A549 treated with Mapracorat at 1 μM for 4 hours (cell line): ENCODE measurements at places on chromosomes 1 and 21. TPM values are rescaled to one million over a fixed set of nuclear protein-coding genes. Genes with fewer than 3 reads are reported as not detected.

Gene LRRC3
- total RNA-seq: 1.5 to 2.3 TPM (median 2.1 TPM) in 5 replicates

Gene CD2
- not detected in 5 replicates for total RNA-seq

Gene LCE2A
- total RNA-seq: not detected in 5 replicates

Gene FMOD
- total RNA-seq: not detected in 5 replicates

Gene SPATA17
- total RNA-seq: 1.4 to 3.2 TPM (median 2.4 TPM) in 5 replicates

Gene CCDC185
- 0.06 TPM in 1 of 5 replicates, not detected in the others for total RNA-seq

Gene SOX13
- 16.4 to 23.1 TPM (median 22.0 TPM) in 5 replicates for total RNA-seq

Gene ERVH48-1
- not detected in 5 replicates for total RNA-seq

Gene SKI
- total RNA-seq: 18.5 to 28.5 TPM (median 25.0 TPM) in 5 replicates

Gene CD1C
- not detected in 5 replicates for total RNA-seq

Gene TFF2
- total RNA-seq: not detected in 5 replicates

Gene S100B
- total RNA-seq: not detected in 5 replicates

Gene PSMB2
- 85.7 to 104 TPM (median 102 TPM) in 5 replicates for total RNA-seq

Gene UBE2U
- total RNA-seq: not detected in 5 replicates

Gene TTC34
- total RNA-seq: 0.01 to 0.07 TPM (median 0.05 TPM) in 5 replicates

Gene DDAH1
- 6.4 to 7.4 TPM (median 7.2 TPM) in 5 replicates for total RNA-seq

Gene DOP1B
- 3.1 to 5.1 TPM (median 3.5 TPM) in 5 replicates for total RNA-seq

Gene A3GALT2
- not detected in 5 replicates for total RNA-seq

Gene TRIM67
- total RNA-seq: 0.12 to 0.19 TPM (median 0.14 TPM) in 5 replicates

Gene SLFNL1
- total RNA-seq: 0.04 TPM in 1 of 5 replicates, not detected in the others

Gene GPR52
- not detected in 5 replicates for total RNA-seq

Gene PTPRC
- total RNA-seq: not detected in 5 replicates

Gene ADAMTS5
- total RNA-seq: not detected in 5 replicates

Gene SHISA4
- 11.4 to 19.2 TPM (median 17.3 TPM) in 5 replicates for total RNA-seq

Gene PAPPA2
- total RNA-seq: 0.01 to 0.02 TPM in 2 of 5 replicates, not detected in the others

Gene PLA2G2D
- total RNA-seq: not detected in 5 replicates

Gene OR2M3
- not detected in 5 replicates for total RNA-seq

Gene PRPF38B
- 19.5 to 22.0 TPM (median 21.6 TPM) in 5 replicates for total RNA-seq

Gene LINGO4
- total RNA-seq: not detected in 5 replicates

Gene CATSPERE
- total RNA-seq: 0.06 to 0.08 TPM (median 0.07 TPM) in 3 of 5 replicates, not detected in the others

Gene CFAP107
- total RNA-seq: not detected in 5 replicates

Gene GRIK3
- not detected in 5 replicates for total RNA-seq

Gene OR2T11
- not detected in 5 replicates for total RNA-seq

Gene RPTN
- total RNA-seq: not detected in 5 replicates

Gene AGO3
- total RNA-seq: 6.0 to 7.4 TPM (median 7.0 TPM) in 5 replicates

Gene CNR2
- total RNA-seq: not detected in 5 replicates

Gene SIM2
- 5.3 to 8.8 TPM (median 7.1 TPM) in 5 replicates for total RNA-seq
